ENCODE measurements at places on chromosomes 4 and X.
A peak's percentile ranks its signal among the peaks of the same experiment; 100 is the strongest.

- no peak for DNase-seq
Observed at GRCh38 chr4:150366487-150366999, 215.4 kb upstream of the MAB21L2 start.

- no peak for DNase-seq
Observed at GRCh38 chr4:167602157-167602556, 367.9 kb upstream of the SPOCK3 start.

GRCh38 chrX:23317799-23318724 is 16.6 kb upstream of the PTCHD1 start:
- peak; percentile 9 for DNase-seq

- no peak for DNase-seq
Observed at GRCh38 chrX:25344161-25344936, 328.6 kb upstream of the ARX start.

- no peak for DNase-seq
Observed at GRCh38 chrX:124488412-124489161, 142.2 kb downstream of the SH2D1A start.

GRCh38 chr4:123014038-123014437 is 91.6 kb upstream of the NUDT6 start:
- DNase-seq, result no peak

GRCh38 chr4:21801661-21802385 is 146.7 kb downstream of the KCNIP4 start:
- DNase-seq, result no peak

DNA sequence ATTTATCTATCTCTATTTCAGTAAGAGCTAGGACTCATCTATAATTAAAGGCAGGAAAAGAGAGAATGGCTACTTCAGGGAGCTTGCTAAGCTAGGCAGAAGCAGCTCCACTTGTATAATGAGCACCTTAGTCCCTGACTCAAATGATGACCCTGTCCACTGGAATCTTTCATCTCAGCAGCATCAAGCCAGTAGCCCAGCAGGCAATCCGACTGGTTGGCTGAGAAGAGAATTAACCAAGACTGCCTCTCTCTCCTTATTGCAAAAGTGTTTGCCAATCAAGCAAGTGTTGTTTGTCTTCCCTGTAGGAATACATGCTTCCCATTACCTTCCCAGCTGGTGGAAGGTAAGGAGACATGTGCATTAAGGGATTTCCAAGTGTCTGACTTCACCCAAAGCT is 3.9 kb upstream of the SPOCK3 start:
- DNase-seq, result no peak

GRCh38 chr4:188971125-188971524 is 831.9 kb downstream of the TRIML1 start:
- DNase-seq, result no peak

DNA sequence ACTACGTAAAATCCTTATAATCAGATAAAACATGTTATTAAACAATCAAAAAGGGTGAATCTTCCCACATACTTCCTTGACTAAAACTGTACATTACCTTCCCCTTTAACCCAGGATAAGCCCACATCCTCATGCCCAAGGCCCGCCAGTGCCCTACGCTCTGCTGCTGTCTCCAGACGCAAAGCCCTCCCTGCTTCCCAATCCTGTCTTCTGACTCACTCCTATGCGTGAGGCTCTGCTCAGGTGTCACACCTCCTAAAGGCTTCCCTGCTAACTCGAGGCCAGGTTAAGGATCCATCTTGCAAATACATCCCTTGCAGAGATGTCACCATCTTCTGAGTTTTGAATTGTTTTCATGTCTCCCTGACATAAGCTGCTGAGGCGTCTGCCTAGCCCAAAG is 61.6 kb downstream of the STX18 start:
- no peak for DNase-seq

DNA sequence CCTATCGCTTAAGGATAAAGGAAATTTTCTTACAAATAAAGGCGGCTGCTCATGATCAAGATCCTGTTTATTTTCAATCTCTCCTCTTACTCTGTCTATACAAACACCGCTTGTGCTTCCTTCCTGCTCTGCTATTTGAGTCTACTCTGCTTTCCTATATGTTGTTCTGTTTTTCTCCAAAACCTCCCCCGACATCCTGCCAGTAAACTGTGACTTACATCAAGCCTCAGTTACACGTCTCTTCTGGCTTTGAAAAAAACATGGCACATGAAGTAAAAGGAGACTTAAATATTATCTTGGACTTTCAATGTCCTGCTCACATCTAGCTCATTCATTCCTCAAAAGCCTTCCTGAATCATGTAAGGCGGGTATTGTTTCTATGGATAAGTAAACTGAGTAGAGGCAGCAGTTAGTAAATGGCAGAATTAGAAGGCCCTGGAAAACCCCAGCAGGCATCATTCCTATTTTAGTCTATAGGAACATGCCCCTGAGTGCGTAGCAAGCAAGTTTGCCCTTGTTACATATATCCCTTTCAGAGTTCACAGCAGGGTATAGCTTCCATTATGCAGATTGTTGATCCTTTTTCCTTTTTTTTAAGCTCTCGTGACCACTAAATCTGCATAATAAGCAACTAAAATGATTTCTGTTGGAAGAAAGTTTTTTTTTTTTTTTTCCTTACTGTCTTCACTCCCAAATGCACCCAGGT is 280.1 kb downstream of the RAPGEF2 start:
- DNase-seq, result no peak

DNA sequence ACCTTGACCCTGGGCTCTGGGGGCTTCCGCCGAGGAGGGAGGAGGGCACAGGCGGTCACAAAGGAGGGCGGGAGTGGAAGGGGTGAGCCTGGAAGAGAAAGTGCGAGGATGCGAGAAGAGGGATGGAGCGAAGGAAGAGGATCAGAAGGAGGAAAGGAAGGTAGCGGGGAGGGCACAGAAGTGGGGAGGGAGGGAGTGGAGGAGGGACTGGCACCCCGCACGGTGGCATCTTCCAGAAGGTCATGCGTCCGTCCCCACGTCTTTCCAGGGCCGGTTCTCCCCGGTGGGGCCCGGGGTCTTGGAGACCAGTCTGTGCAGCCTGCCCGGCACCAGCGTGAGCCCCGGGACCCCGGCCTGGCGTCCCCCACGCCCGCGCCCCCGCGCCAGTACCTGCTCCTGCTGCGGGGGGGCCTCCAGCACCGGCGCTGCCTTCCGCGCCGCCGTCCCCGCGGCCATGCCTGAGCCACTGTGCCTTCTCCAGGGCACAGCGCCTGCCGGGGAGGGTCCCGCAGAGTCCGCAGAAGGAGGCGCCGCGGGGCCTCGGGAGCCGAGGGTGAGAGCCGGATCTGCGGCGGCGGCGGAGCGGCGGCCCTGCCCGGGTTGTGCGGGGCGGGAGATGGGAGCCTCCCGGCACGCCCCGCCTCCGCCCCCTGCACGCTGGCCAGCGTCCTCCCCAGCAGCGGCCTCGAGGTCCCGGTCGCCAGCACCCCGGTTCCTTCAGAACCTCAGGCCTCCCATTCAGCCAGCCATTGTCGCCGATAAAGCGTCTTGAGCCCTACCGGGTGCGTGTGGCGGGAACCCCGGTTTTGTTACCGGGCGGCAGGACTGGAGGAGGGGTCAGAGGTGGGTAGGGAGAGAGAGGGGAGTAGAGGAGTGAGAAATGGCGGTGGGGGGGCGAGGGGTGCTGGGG is at the start of gene RNF175:
RNF175 (minus strand) TSS at position 618 of the 910 bp plus-strand sequence; CDS start at position 456, 162 bp downstream.
- no peak for DNase-seq

GRCh38 chrX:119376312-119376711 is 22.8 kb upstream of the SLC25A43 start:
- no peak for DNase-seq

DNA sequence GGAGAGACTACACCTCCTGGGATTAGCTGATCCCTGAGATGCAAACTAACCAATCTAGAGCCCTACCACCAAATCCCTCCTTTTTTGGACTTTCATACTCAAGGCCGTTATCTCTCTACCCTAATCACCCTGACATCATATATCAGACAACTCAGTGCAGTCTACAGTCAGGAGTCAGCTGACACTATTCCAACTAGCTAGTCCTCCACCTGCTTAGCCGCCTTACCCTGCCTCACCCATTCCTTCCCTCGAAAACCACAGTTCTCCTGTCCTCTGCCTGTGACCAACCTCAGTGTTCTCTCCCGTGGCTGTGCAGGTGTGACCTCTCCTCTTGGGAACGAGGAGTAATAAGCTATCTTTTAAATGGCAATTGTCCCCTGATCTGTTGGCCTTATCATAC is 1.8 kb upstream of the PPEF2 start:
- no peak for DNase-seq

DNA sequence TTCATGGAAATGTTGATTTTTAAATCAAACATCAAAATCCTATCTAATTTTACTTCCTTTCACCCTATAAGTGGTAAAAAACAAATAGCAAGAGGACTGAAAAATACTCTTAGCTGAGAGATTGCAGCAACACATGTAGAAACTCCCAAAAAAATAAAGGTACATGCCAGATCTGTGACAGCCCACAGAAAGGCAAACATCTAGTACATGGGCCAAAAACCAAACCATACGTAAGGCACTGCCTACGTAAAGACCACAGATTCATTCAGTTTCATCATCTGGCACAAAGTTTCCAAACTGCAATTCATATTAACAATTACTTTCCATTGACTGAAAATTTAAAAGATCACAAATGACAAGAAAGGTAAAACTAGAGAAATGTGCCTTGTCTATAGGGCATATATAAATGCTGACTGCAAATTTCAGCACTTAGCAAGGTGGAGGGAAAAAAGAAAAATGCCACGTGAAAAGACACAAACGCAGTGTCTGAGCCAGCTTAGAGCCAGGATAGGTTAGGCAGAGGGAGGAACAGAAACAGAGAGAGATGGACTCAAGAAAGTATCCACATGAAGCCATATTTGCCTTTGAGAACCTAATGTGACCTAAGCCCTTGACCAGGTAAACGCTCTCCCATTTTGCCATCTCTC is 88.1 kb downstream of the TSPAN5 start:
- no peak for DNase-seq

- peak; percentile 45 for DNase-seq
Observed at GRCh38 chr4:74623041-74623440, 171.3 kb downstream of the BTC start.

GRCh38 chrX:1554469-1555210 is 17.7 kb upstream of the P2RY8 start:
- no peak for DNase-seq

DNA sequence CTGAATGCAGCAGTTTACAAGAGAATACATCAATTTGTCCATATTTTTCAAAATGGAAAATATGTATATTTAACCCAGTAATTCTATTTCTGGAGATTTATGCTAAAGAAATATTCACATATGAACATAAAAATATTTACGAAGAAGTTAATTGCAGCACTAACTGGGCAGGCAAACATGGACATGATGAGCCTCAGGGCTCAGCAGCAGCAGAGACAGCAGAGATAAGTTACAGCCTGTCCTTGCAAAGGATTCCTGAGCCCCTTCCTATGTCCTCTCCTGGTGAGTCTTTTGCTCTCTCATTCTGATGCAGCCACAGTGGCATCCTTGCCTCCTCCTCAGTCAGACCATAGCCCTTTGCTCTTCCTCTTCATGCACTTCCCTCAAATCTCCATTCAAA is 680.6 kb upstream of the CPEB2 start:
- no peak for DNase-seq

GRCh38 chr4:154348657-154349056 is 142.9 kb downstream of the DCHS2 start:
- no peak for DNase-seq

DNA sequence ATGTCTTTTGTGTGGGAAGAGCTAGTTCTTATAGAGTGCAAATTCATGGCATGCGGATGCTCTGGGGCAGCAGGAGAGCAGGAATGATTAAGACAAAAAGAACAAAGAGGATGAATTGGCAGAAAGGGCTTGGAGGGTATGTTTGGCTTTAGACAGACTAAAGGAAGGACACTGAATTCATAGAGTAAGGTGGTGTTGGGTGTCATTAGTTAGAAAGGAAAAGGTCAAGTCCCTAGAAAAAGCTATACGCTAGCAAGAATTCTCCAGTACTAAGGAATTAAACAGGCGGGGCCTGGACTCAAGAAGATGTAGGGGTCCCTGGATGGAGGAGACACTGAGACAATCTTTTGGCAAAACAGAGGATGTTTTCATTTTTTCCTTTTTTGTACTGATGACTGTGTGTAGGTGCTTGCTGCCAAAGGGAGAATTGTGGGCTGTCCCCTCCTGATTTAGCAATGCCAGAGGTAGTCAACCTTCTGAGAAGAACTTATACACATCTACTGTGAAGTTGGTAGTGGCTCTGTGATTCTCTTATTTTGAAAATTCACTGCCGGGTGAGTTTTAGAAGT is 391.0 kb downstream of the SPRY1 start:
- DNase-seq, result no peak

DNA sequence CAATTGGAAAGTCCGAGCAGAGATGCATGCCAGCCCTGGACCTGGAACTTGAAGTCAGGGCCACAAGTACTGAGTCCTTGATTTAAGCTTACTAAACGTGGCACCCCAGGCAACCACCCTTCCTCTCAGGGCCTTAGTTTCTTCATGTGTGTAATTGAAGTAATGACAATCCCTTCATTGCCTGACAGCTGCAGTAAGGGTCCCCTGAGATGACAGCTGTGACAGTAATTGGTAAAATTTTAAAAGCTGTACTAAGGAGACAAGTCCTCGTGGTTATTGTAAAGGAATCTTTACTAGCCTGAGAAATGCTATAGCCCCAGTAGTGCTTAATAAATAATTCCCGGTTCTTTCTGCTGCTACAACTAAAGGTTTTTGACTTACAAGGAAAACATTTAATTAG is 175.1 kb upstream of the RADX start:
- no peak for DNase-seq

DNA sequence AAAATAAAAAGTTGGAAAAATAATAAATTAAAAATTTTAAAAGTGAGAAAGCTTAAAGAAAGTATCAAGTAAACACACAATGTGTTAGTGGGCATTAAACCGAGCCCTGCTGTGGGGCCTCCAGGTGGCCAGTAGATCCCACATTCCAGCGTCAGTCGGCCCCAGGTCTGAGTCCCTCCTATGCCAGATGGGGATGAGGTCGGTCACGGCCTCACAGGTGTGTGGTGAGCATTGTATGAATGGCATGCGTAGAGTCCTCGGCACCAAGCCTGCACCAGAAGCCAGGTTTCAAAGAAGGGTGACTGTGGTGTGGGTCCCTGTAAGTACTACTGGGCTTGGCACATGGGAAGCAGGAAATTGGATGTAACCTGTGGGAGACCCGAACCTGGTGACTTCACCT is 75.6 kb upstream of the MSX1 start:
- DNase-seq, result no peak

DNA sequence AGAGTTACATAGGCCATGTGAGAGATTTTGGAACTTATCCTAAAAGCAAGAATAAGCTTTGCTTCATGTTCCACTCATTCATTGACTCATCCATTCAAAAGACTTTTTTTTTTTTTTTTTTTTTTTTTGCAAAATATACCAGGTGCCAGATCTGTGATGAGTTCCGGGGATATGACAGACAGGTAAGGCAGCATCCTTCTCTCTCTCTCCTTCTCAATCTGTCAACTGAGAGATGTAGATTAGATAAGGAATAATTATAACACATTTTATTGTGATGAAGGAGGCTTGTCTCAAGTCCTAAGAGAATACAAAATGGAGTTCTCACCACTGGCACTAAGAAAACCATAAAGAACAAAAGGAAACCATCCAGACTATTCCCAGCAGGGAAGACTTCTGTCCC is 190.2 kb upstream of the CPEB2 start:
- DNase-seq, result no peak

DNA sequence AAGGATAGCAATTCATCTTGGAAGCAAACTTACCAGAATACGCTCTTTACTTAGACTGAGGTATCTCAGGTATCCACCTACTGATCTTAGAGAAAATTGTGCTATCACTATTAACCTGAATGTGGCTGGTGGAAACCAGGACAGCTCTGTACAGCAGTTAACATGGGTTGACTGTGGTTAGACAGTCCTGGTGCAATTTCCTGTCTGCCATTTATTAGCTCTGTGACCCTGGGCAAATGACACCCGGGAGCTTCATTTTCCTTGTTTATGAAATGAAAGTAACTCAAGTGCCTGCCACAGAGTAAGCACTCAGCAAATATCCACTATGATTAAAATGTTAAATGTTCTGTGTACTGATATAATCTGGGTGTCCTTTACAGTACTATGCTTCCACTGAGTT is 60.0 kb downstream of the SMC1A start:
- DNase-seq, result no peak
